ENCODE measurements at places on chromosomes 7 and 10.
A peak's percentile ranks its signal among the peaks of the same experiment; 100 is the strongest.

GRCh38 chr7:101919363-101920115 is 102.1 kb downstream of the CUX1 start:
- no peak for DNase-seq

- no peak for DNase-seq
Measured at GRCh38 chr10:27944005-27944404, 54.9 kb downstream of the ODAD2 start.

GRCh38 chr7:156219307-156220077 is 407.2 kb upstream of the SHH start:
- no peak for DNase-seq

DNA sequence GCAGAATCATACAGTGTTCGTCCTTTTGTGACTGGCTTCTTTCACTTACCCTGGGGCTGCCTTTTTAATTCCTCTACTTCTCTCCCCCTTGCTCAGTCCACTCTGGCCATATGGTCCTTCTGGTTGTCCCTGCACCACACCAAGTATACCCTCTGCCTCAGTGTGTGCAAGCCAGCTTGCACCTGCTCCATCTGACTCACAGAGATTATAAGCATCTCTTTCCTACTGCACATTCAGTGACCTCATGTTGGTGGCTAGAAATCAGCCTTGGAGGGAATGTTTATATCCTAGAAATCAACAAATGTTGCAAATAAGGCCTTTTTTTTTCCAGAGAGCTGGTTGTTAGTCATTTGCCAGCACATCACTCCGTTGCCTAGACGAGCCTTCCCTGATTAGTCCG is 67.5 kb upstream of the C10orf90 start:
- no peak for DNase-seq

DNA sequence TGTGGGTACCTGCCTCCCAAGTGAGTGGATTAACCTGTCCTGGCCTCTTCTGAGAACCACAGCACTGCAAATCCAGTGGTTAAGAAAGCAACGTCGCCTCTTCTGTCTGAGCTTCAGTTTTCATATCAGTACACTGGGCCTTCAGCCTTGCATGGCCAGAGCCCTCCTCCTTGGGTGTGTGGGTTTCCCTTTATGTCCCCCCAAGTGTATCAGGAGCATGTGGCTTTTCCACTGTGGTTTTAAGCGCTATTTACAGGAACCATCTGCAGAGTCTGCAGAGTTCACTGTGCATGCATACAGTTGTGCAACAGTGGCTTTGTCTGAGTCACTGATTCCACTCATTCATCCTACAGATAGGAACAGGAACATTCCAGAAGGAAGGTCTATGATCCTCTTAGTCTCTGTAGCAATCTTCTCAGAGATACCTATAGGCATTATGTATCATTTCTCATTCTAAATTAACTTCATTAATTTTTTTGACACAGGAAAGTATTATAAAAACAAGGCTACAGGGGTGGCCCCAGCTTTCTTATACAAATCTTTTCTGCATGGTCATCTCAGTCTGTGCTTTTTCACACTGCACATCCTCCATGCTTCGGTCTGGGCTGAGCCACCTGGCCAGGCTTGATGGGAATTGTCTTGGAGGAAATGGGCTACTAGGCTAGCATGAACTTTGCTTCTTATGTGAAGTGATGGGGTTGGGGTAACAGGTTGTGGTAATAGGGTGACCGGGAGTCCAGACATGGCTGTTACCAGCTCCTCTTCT is 17.1 kb downstream of the MBL2 start:
- DNase-seq = no peak

GRCh38 chr10:127117125-127117524 is 79.3 kb downstream of the INSYN2A start:
- DNase-seq = peak; percentile 28

DNA sequence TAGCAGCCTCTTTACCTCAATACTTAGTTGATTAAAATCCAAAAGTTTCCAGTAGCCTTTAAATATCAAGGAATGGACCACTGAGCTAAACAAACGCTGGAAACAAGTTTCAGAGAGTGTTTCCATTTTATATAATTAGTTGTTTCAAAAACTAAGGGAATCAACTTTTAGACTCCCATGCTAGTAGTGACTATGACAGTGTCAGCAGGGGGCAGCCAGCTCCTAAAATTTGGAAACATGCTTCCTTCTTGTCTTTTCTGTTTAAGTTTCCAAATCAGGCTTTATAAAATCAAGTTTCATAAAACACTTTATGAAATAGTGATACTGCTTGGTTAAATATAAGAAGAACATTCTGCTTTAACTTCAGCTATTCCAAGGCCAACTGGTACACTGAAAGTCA is 138.2 kb upstream of the TMEM229A start:
- peak; percentile 9 for DNase-seq

DNA sequence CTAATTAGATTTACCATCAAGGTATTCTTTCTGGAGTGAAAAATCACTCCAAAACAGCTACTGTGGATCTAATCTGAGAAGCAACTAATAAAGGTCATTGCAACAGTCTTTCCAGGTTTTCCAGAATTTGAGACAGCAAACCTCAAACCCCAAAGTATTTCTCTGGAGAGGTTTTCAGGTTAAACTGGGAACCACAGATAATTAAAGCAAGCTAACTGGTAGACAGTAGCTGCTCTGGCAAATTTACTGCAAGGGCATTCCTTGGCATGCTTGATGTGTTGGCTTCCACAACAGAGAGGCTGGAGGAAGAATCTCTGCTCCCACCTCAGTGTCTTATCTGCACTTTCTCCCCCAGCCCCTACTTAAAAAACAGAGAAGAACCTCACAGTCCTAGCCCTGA is 140.0 kb upstream of the NRBF2 start:
- DNase-seq = no peak

- DNase-seq = no peak
Measured at GRCh38 chr7:122802301-122802751, 83.9 kb downstream of the CADPS2 start.

GRCh38 chr7:37069336-37069735 is 345.0 kb upstream of the AOAH start:
- DNase-seq = no peak

GRCh38 chr7:120843109-120843508 is 14.8 kb downstream of the TSPAN12 start:
- no peak for DNase-seq

GRCh38 chr10:119115926-119116325 is 12.0 kb downstream of the DENND10 start:
- DNase-seq = no peak

DNA sequence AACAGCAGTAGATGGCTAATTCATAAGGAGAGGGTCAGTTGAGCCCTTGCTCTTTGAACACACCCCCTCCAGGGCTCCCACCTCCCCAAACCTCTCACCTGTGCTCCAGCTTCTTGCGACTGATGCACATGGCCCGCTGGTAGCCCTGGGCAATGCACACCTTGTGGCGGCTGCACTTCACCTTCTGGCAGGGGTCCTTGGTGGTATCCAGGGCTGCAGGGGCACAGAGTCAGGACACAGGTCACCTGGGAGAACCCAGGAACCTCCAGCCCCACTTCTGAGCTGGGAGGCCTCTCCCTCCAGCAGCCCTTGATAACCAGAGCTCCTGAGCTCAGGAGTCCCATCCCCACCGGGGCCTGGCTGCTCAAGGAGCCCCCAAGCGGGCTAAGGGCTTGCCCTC is 16.3 kb downstream of the SPOCK2 start:
- no peak for DNase-seq

- DNase-seq = no peak
Measured at GRCh38 chr10:110409926-110410325, 87.8 kb upstream of the DUSP5 start.

DNA sequence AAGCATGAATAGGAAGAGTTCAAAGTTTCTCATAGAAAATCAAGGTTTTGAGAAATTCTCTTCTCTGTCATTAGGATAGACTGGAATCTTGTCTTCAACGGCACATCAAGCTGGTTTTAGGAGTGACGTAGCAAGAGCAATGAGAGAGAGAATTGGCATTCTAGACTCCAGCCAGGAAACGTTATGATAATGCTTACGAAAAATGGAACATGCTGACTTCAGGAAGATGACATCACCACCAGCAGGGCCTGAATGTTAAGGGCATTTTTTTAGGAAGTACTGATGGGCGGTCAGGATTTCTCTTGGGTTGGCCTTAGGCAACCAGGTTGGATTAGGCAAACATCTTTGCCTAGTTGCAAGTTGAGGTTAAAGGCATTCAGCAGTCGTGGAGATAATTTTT is 213.2 kb upstream of the CTBP2 start:
- DNase-seq = no peak

DNA sequence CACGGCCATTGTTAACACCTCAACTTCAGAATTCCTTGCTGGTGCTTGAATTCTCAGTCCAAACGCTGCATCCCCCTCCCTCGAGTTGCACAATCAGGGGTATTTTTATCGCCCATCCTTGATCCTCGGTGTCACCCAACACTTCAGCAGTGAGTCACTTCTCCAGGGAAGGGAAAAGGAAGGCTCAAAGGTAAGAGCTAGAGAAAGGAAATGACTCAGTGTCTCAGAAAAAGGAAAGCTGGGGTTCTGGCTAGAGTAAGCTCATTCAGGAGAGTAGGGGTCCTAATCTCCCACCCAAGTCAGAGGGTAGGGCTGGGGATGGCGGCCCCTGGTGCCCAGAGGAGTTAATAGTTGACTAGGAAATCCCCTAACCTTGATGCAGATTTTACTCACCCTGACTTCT is 39.8 kb upstream of the TRIM8 start:
- no peak for DNase-seq

GRCh38 chr10:17024461-17024860 is 105.2 kb downstream of the CUBN start:
- DNase-seq = no peak

GRCh38 chr10:101824736-101825135 is 6.5 kb upstream of the OGA start:
- no peak for DNase-seq

DNA sequence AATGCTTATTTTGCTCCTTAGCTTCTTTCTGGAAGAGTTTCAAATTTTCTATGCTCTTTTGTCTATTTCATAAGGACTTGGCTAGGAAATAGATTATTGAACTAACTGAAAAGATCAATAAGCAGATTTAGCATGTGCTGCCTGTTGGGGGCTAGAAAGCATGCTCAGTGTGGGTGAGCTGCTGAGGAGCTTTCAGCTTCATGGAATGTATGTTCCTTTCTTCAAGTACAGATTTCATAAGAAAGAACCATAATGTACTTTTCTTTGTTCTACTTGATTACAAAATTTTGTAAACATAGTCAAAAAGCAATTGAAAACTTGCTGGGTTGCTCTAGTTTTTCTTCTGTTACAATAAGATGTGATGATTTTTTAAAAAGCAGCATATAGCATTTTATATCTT is 73.8 kb downstream of the TAF3 start:
- no peak for DNase-seq

DNA sequence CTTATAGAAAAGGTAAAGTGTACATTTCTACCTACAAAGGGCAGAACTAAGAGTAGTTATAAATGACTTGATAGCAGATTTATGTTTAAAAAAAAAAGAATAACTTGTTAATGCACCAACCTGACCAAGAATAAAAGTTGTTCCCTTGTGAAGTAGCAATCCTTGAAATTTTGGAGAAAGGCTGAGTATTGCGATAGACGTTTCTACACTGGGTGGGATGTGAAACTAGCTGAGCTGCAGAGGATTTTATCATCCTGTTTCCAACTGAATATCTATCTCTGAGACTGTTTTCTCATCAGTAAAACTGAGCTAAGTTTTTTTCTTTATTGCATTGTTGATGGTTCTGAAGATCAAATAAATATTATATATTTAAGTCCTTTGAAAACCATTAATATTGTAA is 14.6 kb downstream of the MDFIC start:
- DNase-seq = no peak

- DNase-seq = no peak
Measured at GRCh38 chr7:132122901-132123300, 453.4 kb downstream of the PLXNA4 start.

DNA sequence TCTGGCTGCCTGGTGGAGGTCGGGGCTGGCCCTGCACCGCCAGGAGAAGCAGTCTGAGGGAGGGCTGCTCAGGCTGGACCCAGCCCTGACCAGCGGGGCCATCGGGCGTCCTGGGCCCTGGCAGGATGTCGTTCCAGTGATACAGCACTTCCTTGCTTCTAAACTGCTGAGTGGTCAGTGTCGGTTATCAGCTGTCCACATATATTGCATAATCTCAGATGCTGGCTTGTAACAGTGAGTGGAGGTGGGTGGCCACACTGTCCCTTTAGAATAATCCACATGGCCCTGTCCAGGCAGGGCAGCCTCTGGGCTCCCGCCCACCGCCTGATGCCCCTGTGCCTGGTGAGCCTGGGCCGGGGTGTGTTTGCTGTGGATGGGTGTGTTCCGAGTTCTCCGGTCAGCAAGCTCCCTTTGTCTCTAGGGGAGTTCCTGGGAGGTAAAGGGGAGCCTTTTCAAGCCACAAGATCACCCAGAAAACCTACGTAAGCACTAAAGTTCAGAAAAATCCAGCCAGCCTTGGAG is 86.1 kb downstream of the LHPP start:
- no peak for DNase-seq

DNA sequence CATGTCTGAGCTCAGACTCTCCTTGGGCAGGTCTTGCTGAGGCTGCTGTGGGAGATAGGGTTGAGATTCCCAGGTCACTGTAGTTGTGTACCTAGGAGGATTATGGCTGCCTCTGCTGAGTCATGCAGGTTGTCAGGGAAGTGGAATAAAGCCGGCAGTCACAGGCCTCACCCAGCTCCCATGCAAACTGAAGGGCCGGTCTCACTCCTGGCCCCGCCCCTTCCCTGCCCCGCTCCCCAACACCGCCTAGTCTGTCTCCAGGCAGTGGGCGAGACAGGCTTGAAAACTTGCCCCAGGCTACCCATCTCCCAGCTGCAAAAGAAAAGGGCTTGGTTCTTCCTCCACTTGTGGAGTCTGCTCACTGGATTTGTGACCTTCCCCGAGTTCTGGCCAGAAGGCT is 41.6 kb upstream of the SDHAF3 start:
- peak; percentile 27 for DNase-seq

DNA sequence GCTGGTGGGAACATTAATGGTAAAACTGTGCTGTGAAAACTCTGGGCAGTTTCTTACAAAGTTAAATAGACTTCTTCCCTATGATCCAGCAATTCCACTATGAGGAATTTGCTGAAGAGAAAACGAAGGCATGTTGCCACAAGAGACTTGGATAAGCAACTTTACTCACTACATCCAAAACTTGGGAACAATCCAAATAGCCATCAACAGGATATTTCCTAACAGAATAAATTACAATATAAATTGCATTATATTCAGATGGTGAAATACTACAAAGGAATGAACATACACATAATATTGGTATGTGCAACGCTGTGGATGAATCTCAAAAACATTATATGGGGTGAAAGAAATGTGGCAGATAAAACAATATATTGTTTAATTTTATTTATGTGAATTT is 21.4 kb upstream of the MKI67 start:
- no peak for DNase-seq

DNA sequence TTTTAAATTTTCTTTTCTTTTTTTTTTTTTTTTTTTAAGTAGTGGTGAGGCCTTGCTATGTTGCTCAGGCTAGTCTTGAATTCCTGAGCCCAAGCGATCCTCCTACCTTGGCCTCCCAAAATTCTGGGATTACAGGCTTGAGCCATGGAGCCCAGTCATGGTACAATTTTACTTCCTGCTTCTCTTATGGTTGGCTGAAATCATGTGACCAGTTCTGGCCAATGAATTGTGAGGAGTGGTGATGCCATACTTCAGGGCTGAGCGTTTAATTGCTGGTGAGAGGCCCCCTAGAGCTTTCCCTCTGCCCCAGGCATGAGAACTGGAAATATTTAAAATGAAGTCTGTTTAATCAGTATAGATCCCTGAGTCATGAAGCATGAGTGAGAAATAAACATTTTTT is 22.2 kb upstream of the BAIAP2L1 start:
- DNase-seq = no peak

All from NT2/D1 (cell line).